ENCODE measurements at places on chromosomes 7 and 10.

- DNase-seq = peak; percentile 42
These were observed 58.4 kb downstream of the MGMT start for GRCh38 chr10:129525401-129525801.

DNA sequence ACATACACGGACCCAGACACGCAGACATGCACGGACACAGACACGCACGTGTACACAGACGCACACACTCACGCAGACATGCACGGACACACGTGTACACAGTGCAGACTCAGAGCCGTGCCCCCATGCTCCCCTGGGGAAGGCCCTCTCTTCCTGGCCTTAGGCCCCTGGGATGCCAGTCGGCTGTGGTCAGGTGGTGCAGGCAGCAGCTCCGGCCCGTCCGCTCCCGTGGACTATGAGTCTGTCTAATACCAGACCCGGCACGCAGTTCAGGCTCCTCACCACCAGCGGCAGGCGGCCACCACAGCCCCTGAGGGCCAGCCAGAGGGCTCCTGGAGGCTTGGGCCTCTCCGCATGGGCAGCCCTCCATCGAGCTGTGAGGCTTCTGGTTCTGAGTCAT, 52.0 kb upstream of the NKX6-2 start:
- DNase-seq = no peak

GRCh38 chr10:91672021-91672608, 39.2 kb upstream of the PPP1R3C start:
- peak; percentile 90 for DNase-seq

GRCh38 chr10:43898592-43898991, 249.9 kb upstream of the ZNF32 start:
- no peak for DNase-seq

DNA sequence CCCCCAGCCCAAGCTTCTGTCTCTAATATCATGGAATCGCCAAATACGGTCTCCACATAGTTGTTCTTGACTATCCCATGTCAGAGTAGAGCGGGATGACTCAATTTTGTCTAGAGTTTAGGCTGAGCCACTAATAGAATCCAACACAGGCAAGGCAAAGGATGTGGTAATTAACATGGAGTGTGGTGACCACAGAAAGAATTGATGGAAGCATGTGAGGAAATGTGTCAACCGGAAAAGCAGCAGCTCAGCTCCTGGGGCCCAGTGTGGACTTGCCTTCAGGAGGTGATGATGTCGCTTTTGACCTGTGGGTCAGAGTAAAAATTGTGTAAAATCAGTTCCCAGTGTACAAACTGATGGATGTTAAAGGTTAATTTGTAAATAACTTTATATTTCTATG, 139.3 kb upstream of the KLF6 start:
- DNase-seq = peak; percentile 88

- no peak for DNase-seq
These were observed 298.3 kb downstream of the RPS24 start for GRCh38 chr10:78332012-78332411.

DNA sequence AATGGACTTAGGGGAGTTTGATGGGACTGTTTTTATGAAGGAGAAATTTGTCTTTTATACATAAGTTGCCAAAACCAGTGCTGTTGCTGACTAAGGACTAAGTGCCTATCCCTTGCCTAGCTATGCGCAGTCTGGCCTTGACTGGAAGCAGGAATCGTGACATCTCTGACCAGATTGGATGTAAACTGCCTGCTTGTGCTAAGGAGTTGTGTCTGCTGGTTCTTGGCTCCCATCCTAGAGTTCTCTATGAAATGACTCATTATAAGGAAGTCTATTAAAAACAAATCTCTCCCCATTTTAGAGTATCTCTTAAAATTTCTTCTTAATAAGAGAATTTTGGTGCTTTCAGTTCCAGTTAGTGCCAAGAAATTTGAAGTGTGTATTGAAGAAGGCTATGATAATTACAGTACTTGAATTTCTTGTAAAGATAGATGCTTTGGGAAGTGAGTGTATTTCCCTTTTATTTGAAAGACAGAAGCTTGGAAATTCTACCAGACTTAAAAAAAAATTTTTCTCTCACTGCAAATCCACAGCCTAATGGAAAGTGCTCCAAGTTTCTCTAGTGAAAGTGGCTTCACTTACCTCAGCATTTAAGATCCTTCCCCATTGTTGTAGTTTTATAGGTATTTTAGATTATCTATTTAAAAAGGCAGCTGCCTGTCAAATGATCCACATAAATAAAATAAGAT, 77.6 kb downstream of the BICC1 start:
- peak; percentile 97 for DNase-seq

GRCh38 chr10:102412293-102412692, 6.3 kb downstream of the PSD start:
- no peak for DNase-seq

DNA sequence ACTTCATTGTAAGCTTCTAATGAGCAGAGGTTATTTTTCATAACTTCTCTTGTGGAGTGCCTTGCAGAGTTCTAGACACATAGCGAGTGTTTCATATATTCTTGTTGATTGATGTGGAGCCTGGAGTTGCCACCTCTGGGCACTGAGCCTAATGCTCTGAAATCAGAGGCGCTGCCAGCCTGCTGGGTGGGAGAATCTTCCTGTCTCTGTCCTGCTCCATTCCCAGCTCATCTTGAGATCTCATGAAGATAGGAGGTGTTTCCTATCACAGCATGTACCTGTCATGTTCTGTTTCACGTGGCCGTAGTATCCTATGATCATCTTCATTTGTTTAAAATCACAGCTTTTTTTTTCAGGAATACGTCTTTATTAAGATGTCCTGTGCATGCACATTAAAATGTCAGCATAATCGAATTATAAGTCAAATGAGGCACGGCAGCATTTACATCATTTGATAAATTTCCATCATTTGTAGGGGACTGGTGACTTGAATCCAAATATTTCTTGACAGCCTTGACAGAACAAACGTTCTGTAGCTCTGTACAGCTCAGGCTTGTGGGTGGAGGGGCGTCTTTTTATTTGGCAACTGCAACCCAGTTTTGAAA, 393.0 kb downstream of the PHTF2 start:
- no peak for DNase-seq

GRCh38 chr7:151244196-151244840, 4.2 kb downstream of the SMARCD3 start:
- DNase-seq = peak; percentile 30

GRCh38 chr7:46162609-46163008, 241.5 kb upstream of the IGFBP3 start:
- no peak for DNase-seq

DNA sequence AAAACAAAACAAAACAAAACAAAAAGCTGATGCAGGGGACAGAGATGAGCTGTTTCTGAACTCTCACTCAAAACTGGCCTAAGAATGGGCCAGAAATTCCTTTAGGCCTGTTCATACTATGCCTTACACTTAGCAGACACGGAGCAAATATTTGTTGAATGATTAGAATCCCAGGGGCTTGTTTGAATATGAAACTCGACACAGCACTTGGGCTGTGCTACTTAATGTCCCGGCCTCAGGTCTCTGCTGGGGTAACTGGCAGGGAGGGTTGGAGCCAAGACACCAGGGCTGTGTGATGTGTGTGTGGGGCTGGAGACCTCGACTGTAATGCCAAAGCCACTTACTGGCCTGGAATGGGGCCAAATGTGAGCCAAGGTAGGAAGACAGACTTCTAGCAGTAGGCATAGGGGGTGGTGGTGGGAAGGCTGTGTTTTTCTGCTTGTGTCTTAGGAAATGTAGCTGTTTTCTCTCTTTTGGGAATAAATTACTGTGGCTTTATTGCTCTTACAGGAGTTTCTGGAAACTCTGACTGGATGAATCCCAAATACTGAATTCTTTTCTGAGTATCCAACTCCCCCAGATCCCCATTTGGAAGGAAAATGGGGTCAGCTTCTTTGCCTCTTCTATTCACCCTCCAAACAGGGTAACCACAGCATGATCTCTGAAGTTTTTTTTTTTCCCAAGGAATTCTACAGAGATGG, 66.7 kb downstream of the EMX2 start:
- peak; percentile 46 for DNase-seq

- DNase-seq = peak; percentile 22
These were observed 25.1 kb downstream of the CASP7 start for GRCh38 chr10:113704637-113705343.

GRCh38 chr10:93464776-93465388, 17.3 kb downstream of the MYOF start:
- DNase-seq = no peak

DNA sequence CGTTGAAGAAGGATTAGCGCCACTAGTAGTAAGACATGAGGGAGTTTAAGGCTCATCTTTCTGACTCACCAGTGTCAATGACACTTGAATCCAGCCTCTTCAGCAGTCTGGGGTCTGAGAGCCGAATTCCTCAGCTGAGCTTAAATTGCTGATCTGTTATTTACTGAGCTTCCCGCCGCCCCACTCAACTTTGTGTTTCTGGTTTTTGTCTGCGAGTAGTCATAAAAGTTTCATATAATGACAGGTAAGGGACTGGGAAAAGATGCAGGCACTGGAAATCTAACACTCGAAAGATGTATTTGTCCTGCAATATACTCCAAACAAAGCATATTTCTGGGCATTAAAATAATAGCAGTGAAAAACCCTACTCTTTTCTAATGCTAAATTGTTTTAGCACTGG, 51.2 kb upstream of the RELN start:
- DNase-seq = no peak

- DNase-seq = no peak
These were observed 1151.0 kb upstream of the PHF14 start for GRCh38 chr7:9822458-9823290.

DNA sequence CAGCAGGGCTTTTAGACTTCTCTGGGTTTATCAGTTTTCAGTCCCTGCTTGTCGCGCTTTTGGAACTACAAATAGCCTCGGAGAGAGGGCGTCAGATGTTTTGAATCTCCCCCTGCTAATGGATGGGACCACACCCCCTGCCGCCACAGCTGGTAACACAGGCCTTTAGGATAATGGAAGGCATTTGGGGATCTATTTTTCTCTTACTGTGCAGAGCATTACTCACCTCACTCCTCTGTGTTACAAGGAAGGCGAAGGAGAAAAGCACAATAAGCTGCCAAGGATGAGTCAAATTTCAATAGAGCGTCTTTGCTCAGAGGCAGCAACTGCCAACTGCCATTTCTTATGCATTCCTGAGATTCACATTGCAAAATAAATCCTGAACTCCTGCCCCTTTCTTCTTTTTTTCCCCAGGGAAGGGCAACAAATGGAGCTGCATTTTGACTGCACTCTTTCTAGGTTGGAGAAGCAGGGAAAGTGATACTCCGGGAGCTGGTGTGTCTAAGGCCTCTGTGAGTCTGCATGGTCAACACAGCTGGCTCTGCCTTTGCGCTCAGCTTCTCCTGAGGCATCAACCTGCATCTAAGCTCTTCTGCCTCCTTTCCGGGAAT, 31.5 kb upstream of the SMNDC1 start:
- DNase-seq = peak; percentile 96

GRCh38 chr7:32289651-32290414, 200.3 kb downstream of the LSM5 start:
- no peak for DNase-seq

DNA sequence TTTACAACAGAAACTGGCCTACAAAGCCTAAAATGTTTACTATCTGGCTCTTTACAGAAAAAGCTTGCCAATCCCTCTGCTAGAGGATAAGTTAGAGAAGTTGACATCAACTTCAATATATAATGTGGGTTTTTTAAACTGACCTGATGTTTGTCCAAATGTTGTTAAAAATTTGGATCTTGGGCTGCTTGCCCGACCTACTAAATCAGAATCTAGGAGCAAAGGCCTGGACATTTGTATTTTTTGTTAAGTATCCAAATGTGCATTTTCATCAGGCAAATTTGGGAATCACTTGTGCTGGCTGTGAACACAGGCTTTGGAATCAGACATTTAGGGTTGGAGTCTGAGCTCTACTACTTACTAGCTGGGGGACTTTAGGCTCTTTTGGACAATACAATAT, 252.7 kb upstream of the CSTF2T start:
- DNase-seq = no peak

- DNase-seq = no peak
These were observed 265.0 kb upstream of the NPSR1 start for GRCh38 chr7:34392972-34393371.

All from HFFc6 (cell line).